H9 (cell line): ENCODE measurements at places on chromosomes 6 and 20.

DNA sequence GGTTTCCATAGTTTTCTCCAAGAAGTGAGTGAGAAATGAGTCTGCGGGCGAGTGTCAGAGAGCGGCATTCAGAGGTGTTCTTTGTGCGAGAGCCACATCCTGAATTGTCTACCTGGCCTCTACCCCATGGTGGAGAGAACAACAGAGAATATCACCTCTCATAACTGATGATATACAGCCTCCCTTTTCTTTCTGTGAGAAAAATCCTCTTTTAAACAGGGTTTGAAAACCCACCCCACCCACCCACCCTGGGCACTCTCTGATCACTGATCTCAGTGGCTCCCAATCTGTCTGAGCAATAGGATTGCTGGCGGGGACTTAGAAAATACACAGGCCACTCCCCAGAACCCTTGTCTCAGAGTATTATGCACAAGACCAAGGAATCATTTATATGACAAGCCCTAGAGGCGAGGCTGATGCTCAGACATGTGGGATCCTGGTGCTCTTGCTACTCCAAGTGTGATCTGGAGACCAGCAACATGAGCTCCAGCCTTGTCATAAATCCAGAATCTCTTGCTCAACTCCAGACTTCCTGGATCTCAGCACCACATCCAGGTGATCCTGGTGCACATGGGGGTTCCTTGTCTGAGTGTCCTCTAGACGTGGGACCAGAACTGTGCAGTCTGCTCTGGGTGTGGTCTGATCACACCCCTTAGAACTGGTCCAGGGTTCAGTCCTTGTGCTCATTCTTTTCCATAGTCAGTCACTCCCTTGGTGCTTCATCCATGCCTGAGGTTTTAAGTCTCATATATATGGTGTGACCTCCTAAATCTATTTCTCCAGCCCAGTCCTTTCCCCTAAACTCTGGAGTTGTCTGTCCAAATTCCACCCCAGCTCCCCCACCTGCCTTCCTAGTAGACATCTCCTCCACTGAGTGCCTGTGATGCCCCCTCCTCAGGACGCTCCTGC, 5.3 kb downstream of the HLA-B start:
- DNase-seq, result no peak

DNA sequence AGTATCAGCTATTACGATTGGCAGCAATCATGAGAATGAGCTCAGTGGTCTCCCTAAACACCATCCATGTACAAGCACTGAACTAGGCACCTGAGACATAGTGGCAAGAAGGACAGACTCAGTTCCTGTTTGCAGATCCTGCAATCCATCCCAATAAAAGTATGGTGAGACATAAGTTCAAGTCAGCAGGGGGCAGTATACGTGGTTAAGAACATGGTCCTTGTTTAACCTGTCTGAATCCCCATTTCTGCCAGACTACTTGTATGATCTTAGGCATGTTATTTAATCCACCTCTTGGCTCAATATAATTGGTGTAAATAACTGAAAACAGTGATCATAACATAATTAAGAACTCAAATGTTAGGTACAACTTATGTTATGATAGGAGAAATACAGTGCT, 33.2 kb upstream of the PNISR start:
- peak; percentile 27 for DNase-seq

- no peak for DNase-seq
Observed at GRCh38 chr6:112660626-112661025, 313.5 kb downstream of the RFPL4B start.

DNA sequence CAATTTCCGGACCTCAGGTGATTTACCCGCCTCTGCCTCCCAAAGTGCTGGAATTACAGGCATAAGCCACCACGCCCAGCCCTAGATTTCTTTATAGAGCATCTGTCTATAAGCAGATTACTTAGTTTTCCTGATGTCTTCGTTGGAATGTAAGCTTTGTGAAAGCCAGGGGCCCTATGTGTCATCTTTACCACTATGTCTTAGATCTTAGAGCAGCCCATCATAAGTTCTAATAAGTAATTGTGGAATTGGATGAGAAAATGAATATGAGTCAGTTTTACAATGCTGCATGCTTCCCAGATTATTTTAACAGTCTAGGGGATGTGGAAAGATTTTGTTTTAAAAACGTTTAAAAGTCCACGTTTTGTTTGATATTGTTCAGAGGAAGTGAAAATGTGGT, 9.1 kb upstream of the ZBTB2 start:
- no peak for DNase-seq

DNA sequence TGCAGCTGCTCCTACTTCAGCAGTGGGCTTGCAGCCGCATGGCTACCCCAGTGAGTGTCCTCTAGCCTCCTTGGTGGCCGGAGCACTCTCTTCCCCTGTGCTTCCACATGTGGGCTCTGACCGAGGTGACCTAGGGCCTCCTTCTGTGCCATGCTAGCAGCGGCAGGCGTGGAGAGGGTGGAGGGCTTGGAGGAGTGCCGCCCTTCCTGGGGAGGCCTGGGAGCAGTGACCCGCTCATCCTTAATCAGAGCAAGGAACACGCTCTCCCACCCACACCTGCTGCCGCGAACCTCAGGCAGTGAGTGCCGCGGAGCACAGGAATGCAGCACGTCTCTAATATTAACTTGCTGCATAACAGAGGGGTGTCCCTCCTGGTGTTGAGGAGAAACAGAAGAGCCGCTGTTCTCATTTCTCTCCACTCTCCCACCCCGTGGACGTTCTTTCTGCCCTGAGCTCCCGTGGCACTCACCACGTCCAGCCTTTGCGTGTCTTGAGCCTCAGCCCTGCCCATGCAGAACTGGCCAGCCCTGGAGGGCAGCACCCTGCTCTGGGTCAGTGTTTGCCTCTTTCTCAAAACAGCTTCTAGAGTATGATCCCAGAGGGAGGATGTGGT, 31.9 kb downstream of the DUSP22 start:
- no peak for DNase-seq

DNA sequence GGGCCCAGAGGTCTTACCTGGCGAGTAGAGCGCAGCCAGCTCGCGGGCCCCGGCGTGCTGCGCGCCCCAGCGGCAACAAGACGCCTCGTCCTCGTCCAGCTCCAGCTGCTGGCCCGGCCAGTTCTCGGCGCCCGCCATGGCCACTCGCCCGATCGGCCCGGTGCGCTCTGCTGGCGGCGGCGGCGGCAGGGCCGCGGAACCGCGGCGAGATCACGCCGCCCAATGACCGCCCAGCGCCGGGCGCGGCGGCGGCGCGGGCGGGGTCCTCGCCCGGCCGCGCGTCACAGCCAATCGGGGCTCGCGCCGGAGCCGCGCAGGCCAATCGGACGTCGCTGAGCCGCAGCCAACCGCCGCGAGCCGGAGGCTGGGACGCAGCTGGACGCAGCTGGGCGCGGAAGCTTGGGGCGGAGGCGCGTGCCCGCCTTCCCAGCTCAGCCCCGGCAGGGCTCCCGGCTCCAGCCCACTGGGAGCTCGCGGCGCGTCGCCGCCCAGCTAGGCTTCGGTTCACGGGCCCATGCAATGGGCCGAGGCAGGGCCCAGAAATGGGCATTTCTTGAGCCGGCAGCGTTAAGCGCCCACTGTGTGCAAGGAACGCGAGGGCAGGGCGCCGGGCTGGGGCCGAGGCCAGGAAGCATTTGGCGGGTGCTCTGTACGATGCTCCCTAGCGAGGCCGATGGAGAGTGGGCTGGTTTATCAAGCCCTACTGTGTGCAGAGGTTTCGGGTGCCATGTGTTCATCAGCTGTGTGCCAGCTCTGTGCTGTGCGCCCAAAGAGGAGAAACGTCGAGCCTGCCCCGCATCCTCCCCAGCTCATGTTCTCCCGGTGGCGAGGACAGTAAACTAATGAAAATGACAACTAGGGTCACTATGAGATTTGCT, at the start of gene PEDS1:
Gene PEDS1 (minus strand): TSS at position 224 of the 878 bp plus-strand sequence. CDS start 86 bp downstream, at position 138.
- peak; percentile 88 for DNase-seq

GRCh38 chr6:115270953-115271352, 789.7 kb downstream of the FRK start:
- DNase-seq, result no peak

DNA sequence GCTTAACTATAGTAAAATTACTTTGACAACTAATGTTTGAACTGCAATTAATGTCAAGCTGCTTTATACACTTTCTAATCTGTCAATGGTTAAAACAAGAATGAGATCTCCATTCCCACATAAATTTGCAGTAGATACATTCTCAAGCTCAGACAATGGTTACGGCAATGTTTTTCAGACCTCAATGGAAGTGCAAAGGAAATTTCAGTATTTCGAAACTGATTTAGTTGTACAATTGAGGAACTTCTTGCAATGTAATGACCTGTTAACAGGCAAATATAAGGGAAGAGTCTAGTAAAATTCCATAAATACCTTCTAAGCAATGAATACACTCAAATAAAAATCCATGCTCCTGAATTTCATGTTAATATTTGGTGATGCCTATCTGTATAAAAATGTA, 94.7 kb downstream of the ADTRP start:
- DNase-seq, result no peak
